ENCODE measurements at places on chromosomes 16 and 17.

DNA sequence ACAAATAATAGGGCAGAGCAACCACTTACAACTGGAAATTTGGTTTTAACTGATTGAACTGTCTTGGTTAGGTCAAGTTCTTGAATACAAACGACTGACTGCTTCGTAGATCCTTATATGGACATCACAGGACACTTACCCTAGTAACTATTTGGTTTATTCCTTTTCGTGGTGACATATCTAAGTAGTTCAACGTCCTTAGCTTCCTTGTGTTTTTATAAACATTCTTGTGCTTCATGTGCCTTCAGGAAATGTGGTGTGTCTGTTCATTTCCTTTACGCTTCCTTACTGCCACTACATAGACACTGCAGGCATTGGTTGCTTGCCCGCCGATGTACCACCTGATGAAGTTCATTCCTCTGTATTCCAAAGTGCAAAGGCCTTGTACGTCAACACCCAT lies 59.3 kb downstream of the USP10 start:
- no peak for DNase-seq

DNA sequence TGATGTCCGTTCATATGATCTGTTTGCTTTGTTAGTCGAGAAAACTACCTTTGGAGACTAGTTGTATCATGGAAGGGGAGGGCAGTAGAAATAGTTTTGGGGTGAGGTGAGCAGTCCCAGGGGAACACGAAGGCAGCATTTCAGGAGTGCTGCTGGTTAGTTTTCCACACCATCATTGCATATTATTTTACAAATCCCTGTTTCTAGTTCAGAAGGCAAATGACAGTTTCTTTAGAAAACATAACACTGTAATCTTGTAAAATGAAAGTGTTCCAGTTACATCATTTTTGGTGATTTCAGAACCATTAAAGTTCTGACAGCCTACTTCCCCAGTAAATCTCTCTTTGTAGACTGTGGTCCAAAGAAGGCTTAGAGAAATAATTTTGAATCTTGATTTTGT lies 25.4 kb downstream of the BANP start:
- DNase-seq = no peak

DNA sequence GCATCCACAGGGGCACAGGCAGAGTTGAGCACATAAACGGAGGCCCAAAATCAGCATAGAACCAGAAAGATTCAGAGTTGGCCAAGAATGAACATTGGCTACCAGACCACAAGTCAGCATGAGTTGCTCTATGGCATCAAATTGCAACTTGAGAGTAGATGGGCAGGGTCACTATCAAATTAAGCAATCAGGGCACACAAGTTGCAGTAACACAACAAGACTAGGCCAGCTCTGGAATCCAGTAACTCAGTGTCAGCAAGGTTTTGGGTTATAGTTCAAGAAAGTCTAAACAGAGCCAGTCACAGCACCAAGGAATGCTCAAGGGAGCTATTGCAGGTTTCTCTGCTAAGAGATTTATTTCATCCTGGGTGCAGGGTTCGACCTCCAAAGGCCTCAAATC lies 12.9 kb downstream of the G6PC1 start:
- DNase-seq = no peak

GRCh38 chr16:58462997-58463941 lies 36.7 kb upstream of the NDRG4 start:
- DNase-seq = peak; percentile 64

GRCh38 chr16:73152386-73153125 lies 104.6 kb upstream of the ZFHX3 start:
- DNase-seq = peak; percentile 32
